Transverse colon (tissue), 4 donors: ENCODE measurements at places on chromosomes 13 and 19. TPM values are rescaled to one million over a fixed set of nuclear protein-coding genes. Genes with fewer than 3 reads are reported as not detected.

DNA sequence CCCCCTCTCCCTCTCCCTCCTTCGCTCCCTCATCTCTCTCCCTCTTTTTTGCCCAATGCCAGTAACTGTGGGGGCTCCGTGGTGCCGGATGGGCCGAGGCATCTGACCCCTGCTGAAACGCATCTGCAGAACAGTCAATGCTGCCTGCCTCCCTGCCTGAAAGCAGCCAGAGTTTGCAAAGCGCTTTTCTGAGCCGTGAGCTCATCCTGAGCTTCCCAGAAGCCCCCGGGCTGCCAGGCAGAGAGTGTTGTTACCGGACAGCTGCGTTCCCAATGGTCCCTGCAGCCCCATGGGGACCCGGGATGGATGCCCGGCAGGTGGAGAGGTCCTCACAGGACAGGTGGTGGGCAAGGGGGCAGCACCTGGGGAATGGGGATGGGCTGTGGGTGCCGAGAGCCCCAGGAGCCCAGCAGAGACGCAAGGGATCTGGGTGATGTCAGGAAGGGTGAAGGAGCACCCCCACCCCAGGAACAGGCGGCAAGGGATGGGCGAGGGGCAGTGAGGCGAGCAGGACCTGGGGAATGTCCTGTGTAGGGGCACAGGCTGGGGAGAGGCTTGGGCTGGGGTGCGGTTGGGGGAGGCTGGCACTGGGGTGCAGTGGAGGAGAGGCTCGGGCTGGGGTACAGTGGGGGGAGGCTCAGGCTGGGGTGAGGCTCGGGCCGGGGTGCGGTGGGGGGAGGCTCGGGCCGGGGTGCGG, 33.0 kb downstream of the GPX4 start:
- peaks cover 24% of the 10 kb centered on the region for H3K4me1 ChIP-seq
- H3K27me3 ChIP-seq = no peaks in the 10 kb centered on the region
- peak overlapping the region; percentile 73 for H3K27ac ChIP-seq
- no peak overlapping the region for H3K4me3 ChIP-seq
- no peak for DNase-seq

Gene HSPB6
- total RNA-seq = 62.5 TPM

Gene MIA
- not detected for total RNA-seq

Gene NTF4
- total RNA-seq = not detected

Gene KCNC3
- 0.27 TPM for total RNA-seq

DNA sequence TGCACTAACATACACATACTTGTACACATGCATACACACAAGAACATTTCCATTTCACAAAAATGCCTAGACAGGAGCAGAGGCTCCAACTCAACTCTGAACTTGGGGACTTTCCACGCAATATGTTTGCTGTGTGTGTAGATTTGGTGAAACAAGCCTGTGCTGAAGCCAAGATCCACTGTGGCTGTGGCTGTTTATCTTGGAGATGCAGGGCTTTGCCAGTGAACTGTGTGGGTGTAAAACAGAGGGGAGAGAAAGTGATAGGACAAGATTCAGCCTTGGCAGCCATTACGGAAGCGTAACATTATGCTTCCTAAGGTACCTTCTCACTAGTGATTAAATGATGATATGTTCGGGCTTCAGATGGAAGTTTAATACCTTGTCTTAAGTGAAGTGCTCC, 73.2 kb upstream of the MBNL2 start:
- DNase-seq = no peak
- no peak overlapping the region for H3K4me3 ChIP-seq
- H3K27me3 ChIP-seq = no peaks in the 10 kb centered on the region
- no peaks in the 10 kb centered on the region for H3K36me3 ChIP-seq
- H3K4me1 ChIP-seq = no peaks in the 10 kb centered on the region

GRCh38 chr13:50651922-50652321, 191.6 kb downstream of the DLEU7 start:
- no peaks in the 10 kb centered on the region for H3K27me3 ChIP-seq
- no peaks in the 10 kb centered on the region for H3K36me3 ChIP-seq
- no peak overlapping the region for H3K4me3 ChIP-seq

GRCh38 chr19:979318-979741, 4.8 kb upstream of the WDR18 start:
- no peaks in the 10 kb centered on the region for H3K36me3 ChIP-seq
- H3K27me3 ChIP-seq = peaks cover 6% of the 10 kb centered on the region
- H3K4me1 ChIP-seq = peaks cover 17% of the 10 kb centered on the region
- H3K4me3 ChIP-seq = no peak overlapping the region
- H3K27ac ChIP-seq = no peak overlapping the region

Gene TEX101
- total RNA-seq = not detected

Gene UHRF1
- total RNA-seq = 2.9 TPM

- no peak overlapping the region for H3K27ac ChIP-seq
- H3K4me3 ChIP-seq = no peak overlapping the region
- no peak for DNase-seq
Observed at GRCh38 chr19:33998302-33998701, 174.0 kb upstream of the LSM14A start.

Gene ATP8A2
- total RNA-seq = 0.55 TPM

GRCh38 chr19:38721979-38722773, 22.1 kb downstream of the CAPN12 start:
- no peaks in the 10 kb centered on the region for H3K27me3 ChIP-seq
- peaks cover 60% of the 10 kb centered on the region for H3K36me3 ChIP-seq
- no peak overlapping the region for H3K4me3 ChIP-seq
- no peak for DNase-seq
- H3K4me1 ChIP-seq = peaks cover 5% of the 10 kb centered on the region

DNA sequence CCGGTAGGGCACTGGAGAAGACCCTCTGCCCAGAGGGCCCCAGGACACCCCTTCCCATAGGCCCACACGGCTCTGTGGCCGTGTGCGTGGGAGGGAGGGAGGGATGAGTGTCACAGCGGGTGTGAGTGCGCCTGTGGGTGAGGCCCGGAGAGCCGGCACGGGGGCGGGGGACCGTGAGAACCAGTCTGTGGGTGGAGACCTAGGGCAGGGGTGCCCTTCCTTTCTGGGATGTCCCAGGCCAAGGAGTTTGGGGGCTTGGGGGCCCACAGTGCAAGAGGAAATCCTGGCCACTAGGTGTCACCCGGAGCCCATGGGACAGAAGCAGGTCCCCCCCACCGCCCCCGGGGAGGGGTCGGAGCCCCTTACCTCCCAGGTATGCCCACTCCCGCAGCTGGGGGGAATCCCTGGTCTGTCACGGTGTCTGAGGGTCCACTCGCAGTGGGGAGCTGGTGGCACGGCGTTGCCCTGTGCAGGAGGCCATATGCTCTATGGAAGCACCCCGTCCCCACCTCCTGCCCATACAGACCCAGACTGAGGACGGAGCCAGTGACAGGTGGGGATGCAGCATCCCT, 16.0 kb upstream of the SLC7A10 start:
- DNase-seq = peak; percentile 33
- H3K27me3 ChIP-seq = no peaks in the 10 kb centered on the region
- H3K36me3 ChIP-seq = no peaks in the 10 kb centered on the region
- no peak overlapping the region for H3K4me3 ChIP-seq
- H3K27ac ChIP-seq = no peak overlapping the region

Gene ZNF524
- 35.4 TPM for total RNA-seq

DNA sequence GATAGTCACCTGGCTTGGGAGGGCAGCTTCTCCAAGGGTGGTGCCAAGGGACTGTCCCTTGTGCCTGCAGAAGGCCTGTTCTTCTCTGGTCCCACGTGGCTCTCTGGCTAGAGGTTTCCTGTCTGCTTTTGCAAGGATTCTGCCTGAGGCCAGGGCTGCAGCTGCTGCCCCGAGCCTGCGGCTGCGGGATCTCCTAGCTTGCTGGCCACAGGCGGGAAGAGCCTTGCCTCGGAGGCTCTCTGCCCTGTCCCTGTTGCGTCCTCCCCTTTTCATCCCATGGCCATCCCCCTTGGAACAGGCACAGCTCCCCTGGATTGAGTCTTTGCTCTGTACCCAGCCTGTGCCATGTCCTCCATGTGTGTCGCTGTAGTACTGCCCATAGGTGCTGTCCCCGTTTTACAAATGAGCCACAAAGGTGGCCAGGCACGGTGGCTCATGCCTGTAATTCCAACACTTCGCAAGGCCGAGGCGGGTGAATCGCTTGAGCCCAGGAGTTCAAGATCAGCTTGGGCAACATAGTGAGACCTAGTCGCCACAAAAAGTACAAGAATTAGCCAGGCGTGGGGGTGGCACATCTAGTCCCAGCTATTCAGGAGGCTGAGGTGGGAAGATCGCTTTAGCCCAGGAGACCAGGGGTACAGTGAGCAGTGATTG, 9.1 kb downstream of the IRF3 start:
- no peak overlapping the region for H3K27ac ChIP-seq
- H3K27me3 ChIP-seq = no peaks in the 10 kb centered on the region
- DNase-seq = no peak
- H3K4me1 ChIP-seq = no peaks in the 10 kb centered on the region
- H3K36me3 ChIP-seq = peaks cover 51% of the 10 kb centered on the region
- no peak overlapping the region for H3K4me3 ChIP-seq

Gene NKG7
- not detected for total RNA-seq

Gene KIR2DL3
- not detected for total RNA-seq

Gene CYP2S1
- total RNA-seq = 7.3 TPM

Gene MBD3L2
- total RNA-seq = not detected

DNA sequence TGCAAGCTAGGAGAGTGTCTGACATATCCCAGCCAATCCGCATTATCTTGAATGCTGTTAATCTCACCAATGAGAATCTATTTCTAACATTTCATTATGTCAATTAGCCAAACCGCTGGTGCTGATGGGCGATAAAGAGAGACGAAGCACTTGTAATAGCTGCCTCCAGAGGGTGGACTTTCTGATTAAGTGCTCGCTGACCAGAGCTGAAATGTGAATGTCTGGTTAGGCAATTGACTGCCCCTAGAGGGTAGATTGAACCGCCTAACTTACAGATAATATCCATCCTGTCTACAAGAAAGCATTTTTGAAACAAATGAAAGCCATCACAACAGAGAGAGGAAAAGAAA, 552 bp upstream of the GRWD1 start:
- DNase-seq = no peak
- peaks cover 36% of the 10 kb centered on the region for H3K27me3 ChIP-seq
- H3K27ac ChIP-seq = peak overlapping the region; percentile 87
- no peaks in the 10 kb centered on the region for H3K36me3 ChIP-seq

- no peaks in the 10 kb centered on the region for H3K36me3 ChIP-seq
- no peak overlapping the region for H3K4me3 ChIP-seq
- H3K27me3 ChIP-seq = peaks cover 10% of the 10 kb centered on the region
- no peak overlapping the region for H3K27ac ChIP-seq
- no peaks in the 10 kb centered on the region for H3K4me1 ChIP-seq
Observed at GRCh38 chr13:70104481-70104880, 3.1 kb upstream of the ATXN8OS start.
